ENCODE measurements at places on chromosomes 5 and 9. TPM values are rescaled to one million over a fixed set of nuclear protein-coding genes. Genes with fewer than 3 reads are reported as not detected.

The ZNF883 gene
- 7.6 TPM for polyA plus RNA-seq

The SSBP2 gene
- 43.0 TPM for polyA plus RNA-seq

DNA sequence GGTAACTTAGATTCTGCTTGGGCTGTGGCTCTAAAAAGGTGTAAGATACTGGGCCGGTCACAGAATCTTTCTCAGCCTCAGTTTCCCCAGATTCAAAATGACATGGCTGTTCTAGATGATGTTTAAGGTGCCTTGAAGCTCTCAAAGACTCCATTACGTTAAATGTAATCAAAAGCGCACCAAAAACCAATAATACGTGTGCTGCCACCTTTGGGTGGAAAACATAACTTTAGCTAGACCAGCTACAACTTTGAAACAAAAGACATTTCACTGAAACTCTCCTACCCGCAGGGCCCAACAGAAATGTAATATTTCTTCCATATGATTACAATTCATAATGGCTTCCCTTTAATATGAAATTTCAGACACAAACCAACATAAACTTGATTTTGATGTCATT lies 35.0 kb upstream of the PCSK5 start:
- DNase-seq = peak; percentile 46

The ABO gene
- polyA plus RNA-seq = not detected

The TAF11L6 gene
- polyA plus RNA-seq = not detected

The PLCXD3 gene
- polyA plus RNA-seq = 0.13 TPM

The DRD1 gene
- polyA plus RNA-seq = not detected

- peak; percentile 91 for DNase-seq
Measured at GRCh38 chr9:127833555-127833954, 20.9 kb downstream of the ENG start.
